ENCODE measurements at places on chromosomes 3 and 15.

DNA sequence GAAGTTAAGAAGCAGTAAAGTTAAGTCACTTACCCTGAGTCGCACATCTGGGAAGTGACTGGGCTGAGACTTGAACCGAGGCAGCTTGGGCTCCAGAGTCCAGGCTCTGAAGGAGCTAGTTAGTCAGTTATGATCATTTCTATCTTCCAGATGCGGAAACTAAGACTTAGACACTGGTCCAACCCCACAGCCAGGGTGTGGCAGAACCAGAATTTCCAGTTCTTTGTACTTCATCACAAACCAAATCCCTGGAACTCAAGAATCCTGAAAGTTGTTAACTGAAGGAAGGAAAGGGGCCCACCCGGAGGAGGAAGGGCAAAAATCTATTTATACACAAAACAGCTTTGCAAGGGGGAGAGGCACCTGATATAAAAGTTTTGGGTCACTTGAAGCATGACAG lies 389.9 kb downstream of the SHQ1 start:
- DNase-seq: no peak

DNA sequence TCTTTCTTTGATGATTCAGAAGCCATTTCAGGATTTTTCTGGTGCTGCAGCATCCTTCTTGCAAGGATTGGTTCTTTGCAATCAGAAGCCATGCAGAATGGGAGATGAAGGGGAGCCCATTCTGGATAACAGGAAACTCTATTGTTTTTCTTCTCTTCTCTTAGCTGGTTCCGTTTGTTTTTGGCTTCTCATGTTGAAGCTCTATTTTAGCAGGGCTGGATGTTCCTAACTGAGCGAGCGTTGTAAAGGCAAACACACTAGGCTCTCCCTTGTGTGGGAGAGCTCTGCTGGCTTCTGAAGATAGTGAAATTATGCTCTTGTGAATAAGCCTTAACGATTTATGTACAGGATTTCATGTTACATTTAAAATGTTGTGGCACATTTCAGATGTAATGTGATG lies 8.3 kb downstream of the CACNA1D start:
- DNase-seq: no peak

- DNase-seq: no peak
These were observed 12.4 kb upstream of the ATP10A start for GRCh38 chr15:25875566-25875965.

DNA sequence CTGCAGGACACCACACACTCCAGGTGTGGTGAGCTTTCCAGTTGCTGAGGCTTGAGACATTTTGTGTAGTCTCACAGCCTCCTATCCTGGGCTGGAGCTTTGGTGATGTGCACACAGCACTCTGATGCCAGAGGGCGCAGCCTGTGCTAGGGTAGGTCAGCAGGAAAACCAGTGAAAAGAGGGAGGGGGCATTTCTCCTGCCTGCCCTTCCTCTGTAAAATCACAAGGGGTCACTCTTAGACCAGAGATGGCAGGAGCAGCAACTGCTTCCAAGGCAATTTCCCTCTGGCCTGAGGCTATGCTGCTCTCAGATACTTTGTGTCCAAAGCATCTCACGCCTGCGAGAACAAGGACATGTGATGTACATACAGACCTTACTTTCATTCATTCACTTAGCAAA lies 16.5 kb upstream of the MUSTN1 start:
- peak; percentile 20 for DNase-seq

DNA sequence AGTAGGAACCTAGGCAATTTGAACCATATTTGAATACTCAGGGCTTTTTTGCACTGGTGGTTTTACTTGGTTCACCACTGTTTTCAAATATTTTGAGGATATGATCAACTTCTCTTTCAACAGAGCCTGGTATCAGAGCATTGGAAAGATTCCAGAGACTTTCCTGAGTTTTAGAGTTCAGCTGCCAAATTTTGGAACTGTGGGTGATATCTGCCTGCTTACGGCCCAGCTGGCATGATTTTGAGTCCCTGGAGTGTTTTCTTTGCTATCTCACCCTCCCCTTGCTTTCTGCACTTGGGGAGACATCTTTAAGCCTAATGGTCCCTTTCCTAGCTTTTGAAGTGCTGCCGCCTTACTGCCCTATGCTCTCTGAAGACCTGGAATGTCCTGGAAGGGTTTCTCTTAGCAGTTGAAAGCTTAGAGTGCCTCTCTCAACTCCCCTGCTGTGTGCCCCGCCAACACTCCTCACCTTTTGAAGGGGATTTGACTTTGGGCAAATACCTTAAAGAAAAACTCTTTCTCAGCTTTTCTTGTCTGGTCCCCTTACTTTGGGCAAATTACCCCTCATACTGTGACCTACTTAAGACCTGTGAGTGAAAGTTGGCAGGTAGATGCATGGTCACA lies 539.1 kb downstream of the MFSD1 start:
- DNase-seq: no peak

- no peak for DNase-seq
These were observed 3.6 kb downstream of the VGLL4 start for GRCh38 chr3:11640009-11640673.

DNA sequence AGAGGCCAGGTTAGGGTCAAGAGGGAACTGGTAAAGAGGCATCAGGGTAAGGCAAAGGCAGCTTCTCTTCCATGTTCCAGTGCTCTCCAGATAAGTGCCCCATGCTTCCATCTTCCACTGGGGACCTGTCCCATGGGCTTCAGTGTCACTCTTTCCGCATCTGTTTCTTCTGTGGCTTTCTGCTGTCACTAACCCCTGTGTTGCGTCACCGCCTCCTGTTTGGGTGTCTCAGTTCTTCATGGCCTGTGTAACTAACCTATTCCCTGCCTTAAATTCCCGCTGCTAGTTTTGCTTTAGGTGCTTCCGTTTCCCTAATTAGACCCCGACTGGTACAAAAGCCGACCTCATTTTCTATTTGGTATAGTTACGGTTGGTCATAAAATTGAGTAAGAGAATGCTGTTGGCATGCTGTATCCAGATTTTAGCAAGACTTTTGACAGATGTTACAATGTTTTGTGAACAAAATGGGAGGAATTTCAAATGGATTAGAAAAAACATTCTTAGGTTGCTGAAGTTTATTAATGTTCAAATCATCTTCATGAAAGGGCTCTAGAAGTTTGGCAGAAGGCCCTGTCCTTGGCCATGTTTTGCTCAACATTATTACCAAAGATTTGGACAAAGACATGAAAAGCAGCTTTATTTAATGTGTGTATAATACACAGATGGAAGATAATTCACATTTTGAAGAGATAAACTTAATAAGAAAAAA lies 245.3 kb downstream of the BBX start:
- DNase-seq: no peak

DNA sequence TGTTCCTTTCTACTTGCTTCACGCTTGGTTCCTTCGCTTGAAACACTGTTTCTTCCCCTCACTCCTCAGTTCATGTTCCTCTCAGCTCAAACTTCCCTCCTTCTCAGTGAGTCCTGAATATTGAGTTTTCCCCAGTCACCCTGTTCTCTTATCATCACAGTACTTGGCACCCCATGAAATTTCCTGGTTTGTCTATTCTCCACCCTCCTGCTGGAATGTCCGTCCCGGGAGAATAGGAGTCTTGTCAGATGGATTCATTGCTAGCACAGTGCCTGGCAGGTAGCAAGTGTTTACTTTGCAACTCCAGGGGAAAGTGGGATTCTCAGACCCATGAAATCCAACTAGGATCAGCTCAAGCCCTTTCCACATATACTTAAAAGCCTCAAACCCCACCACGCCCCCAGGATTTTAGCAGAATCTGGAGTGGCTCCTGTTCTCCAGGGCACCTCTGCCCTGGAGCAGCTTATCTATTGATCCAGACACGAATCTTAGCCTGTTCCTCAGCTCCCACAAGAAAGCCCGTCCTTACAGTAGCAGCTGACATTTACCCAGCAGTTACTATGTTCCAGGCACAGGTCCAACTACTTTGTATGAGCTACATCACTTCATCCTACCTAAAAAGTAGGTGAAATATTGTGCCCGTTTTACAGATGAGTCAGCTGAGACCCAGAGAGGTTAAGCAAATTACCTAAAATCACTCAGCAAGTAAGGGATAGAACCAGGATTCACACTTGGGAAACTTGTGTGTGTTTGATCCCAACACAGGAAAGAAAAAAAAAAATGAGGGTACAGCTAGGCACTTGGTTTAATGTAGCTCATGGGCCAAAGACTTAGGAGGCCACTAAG lies 36.8 kb upstream of the MAP3K13 start:
- no peak for DNase-seq

GRCh38 chr15:90705212-90705611 lies 11.9 kb upstream of the BLM start:
- no peak for DNase-seq

GRCh38 chr3:131480116-131480515 lies 22.7 kb downstream of the MRPL3 start:
- no peak for DNase-seq

- peak; percentile 68 for DNase-seq
These were observed 995 bp upstream of the LRRK1 start for GRCh38 chr15:100918034-100918689.

DNA sequence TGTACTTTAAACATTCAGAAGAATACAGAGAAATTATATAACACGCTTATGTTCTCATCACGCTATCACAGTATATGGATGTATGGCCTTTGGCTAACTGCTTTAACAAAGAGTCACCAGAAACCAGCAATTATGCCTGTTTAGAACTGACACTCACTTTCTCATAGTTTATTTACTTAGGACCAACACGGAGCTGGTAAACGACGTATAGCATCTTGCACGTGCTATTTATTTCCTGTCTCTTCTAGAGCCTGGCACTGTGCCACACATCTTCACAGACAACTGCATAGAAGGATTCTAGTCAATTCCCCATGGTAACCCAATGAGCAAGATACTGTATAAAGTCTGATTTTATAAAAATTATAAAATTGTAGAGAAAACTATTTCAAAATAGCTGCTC lies 43.6 kb downstream of the TBC1D2B start:
- DNase-seq: peak; percentile 40

DNA sequence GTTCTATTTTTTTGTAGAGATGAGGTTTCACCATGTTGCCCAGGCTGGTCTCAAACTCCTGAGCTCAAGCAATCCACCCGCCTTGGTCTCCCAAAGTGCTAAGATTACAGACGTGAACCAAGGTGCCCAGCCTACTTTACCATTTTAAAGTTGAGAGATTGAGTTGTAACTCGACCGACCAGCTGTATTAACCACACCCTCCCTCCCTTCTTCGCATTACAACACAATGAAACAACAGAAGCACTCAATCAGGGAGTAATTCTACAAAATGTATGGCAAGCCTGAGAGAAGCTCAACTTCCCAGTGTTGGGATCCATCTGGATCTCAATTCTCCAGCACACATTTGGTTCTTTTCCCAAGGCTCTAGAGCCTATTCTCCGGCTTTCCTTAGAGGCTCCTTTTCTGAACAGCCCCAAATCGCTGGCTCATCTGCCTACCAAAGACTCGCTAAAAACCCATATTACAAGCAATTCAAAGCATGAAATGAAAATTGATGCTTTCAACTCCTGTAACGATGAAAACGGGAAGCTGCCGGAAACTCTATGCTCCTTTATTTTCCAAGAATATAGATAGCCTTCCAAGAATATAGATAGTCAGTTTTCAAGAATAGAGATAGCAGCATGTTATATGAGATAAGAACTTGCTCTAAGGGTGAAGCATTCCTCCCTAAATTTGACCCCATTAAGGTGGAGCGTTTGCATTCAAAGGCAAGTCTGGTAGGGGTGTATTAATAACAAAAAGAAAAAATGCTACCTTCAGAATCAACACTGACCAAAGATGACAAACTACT lies 450.9 kb downstream of the MAGI1 start:
- DNase-seq: no peak

DNA sequence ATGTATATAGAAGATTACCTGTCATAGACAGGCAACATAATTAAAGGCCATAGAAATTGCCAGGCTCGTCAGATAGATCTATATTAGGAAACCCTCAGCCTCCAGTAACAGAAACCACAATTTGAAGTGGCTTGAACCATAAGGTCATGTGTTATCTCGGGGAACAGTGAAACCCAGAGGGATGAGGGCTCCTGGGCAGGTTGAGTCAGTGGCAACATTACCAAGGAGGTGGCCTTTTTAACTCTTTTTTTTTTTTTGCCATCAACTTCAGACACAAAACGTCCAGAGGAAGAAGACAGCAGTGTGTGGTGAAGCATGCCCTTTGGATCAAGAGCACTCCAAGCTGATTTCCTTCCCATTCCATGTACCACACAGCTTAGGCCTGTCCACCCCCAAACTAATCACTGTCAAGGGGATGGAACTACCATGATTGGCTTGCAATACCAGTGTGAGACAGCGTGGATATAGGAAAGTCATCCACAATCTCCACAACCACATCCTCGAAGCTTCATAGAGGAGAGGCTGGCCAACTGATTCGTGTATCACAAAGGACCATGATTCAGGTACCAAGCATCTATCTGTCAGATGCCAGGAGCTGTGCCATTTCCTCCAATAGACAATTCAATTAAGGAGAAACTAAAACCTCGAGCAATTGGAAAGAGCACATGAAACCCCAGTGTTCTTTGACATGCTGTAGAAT lies 999 bp upstream of the KIF7 start:
- no peak for DNase-seq

DNA sequence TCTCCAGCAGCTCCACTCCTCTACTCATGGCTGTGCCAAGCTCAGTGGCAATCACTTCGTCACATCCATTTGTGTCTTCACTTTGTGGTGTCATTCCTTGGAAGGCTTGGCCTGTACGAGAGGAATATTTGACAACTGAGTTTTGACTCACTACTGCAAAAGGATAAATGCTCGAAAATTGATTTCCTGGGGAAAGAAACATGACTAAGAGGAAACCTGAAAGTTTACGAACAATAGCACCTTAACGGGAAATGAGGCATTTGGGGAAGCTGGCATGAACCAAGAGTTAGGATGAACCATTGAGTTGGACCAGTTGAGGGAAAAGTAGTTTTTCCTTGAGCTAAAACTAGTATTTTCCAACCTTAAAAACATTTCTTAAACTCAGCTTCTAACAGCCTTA lies 74.2 kb upstream of the ABHD17C start:
- DNase-seq: no peak

GRCh38 chr15:68054628-68055223 lies 611 bp downstream of the PIAS1 start:
- peak; percentile 36 for DNase-seq

- DNase-seq: no peak
These were observed 4.4 kb downstream of the NAALADL2 start for GRCh38 chr3:174863488-174863887.

All from activated naive CD4-positive, alpha-beta T cell treated with Interleukin-2 at 50 U/mL for 16 hours (primary cell).